ENCODE measurements at places on chromosomes 4 and X.
A peak's percentile ranks its signal among the peaks of the same experiment; 100 is the strongest.

DNA sequence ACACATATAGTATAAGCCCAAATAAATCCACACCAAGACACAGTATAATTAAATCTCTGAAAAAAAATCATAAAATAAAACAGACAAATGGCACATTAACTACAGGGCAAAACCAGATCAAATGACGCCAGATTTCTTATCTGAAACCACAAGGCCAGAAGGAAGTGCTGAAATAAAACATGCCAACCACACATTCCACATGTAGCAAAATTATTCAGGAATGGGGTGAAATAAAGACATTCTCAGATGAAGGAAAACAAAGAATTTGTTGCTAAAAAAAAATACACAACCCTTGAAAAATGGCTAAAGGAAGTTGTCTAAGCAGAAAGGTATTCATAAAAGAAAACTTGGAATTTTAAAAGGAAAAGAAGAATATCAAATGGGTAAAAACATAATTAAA lies 4.5 kb upstream of the DCAF12L1 start:
- no peak for DNase-seq

GRCh38 chrX:135740681-135741149 lies 27.3 kb downstream of the CT45A1 start:
- DNase-seq = peak; percentile 16

GRCh38 chrX:134895805-134896581 lies 94.8 kb upstream of the SMIM10 start:
- no peak for DNase-seq

DNA sequence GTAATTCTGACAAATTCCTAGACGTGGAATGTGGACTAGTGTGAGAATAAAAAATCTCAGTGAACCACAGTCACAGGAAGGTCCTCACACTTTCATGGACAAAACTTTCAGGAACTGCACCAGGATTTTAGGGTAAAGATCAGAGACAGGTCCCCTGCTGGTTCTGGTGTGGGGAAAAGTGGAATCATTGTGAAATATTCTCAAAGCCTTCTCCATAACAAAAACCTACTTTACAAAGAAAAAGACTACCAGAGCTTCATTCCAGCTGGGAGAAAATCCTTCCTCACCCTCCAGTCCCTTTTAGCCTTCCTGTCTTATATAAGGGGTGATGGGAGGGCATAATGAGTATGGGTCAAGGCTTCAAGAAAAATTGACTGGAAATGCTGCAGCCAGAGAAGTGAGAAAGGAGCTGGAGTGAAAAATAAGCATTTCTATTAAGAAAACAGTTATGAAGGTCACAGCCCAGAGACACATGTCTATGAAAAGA lies 325.8 kb downstream of the ARAP2 start:
- no peak for DNase-seq

GRCh38 chrX:23451266-23451665 lies 116.6 kb downstream of the PTCHD1 start:
- DNase-seq = no peak

DNA sequence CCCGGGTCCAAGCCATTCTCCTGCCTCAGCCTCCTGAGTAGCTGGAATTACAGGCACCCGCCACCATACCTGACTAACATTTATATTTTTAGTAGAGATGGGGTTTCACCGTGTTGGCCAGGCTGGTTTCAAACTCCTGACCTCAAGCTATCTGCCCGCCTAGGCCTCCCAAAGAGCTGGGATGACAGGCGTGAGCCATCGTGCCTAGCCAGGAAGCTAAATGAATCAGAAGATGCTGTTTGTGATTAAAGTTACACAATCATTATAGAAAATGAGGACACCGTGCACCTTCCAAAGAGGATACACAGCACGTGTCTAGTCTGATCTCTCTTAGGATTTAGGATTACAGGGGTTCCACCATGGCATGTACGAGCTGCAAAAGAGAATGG lies 99.6 kb downstream of the DHRSX start:
- DNase-seq = no peak

- DNase-seq = no peak
These were observed 38.8 kb downstream of the SEPTIN6 start for GRCh38 chrX:119654112-119654531.

- no peak for DNase-seq
These were observed 11.0 kb downstream of the DHRSX start for GRCh38 chrX:2489446-2490445.

DNA sequence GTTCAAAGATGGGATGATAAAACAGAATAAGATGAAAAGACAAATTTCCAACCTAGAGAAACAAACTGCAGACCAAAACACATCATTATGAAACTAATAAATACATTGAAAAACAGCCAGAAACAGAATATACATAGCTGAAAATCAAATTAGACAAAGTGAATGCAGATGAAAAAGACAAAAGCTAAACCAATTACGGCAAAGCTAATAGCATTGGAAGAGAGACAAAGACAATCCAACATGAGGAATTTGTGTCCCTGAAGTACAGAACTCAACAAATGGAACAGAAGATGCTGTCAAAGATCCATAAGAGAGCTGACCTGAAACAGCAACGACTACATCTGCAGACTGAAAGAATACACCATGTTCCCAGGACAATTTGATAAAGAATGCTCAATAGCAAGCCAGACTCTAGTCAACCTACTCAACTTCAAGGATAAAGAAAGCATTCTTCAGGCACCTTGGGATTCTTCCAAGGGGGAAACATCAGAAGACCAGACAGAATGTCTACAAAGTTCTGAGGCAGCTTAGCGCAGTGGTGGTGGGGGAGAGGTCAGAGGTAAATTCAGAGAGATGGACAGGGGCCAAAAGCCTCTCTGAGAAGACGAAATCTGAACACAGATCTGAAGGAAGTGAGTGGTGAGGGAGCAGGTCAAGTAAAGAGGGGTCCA lies 27.4 kb upstream of the IRAK1 start:
- no peak for DNase-seq

DNA sequence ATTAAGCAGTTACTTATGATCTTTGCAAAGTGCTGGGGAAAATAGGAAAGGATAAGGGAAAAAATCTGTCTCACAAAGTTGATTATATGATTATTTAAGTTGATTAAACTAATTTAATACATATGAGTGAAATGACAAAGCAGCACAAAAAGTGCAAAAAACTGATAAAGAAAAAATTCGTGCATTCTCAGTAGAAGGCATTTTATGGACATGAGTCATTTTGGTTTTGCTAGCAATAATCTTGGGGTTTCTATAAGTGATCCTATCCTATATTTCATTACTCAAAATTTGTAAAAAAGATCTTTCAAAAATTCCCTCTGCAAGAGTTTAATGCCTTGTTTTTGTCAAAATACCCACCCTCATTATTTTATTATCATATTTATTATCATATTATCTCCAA lies 224.2 kb upstream of the ANXA10 start:
- no peak for DNase-seq

GRCh38 chr4:143609492-143609891 lies 91.0 kb downstream of the FREM3 start:
- DNase-seq = no peak

DNA sequence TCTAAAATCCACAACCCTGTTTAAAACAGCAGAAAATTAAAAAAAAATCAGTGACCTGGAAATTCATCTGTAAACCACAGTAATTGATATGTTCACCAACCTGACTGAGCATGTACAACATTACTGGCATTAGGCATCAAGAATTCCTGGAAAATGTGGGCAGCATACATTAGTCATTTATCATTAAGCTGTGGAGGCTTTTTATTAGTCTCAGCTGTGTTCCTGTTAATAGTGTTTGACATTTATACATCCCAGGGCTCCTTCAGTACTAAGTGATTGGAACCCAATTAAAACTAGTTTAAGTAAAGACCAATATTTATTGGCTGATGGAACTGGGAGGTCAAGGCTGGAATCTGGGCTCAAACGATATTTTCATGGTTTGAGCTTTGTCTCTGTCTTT lies 227.3 kb upstream of the GIMD1 start:
- DNase-seq = no peak

DNA sequence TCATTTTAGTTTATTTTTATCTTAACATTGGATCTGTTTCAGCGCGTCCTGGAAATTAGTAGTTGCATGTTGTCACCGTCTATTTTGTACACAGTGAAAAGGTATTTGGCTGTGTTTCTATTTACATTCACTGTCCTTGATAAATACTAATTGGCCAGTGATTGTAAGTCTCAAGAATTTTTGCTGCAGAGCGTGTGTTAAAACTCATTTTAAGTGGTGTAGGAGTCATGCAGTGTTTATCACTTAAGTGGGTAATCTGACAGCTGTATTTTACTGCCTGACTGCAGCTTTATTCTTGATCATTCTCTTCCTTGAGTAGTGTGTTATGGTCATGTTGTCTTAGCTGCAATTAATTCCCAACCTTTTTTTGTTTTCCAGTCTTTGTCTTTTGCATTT lies 9.8 kb downstream of the GUCY1A1 start:
- no peak for DNase-seq

DNA sequence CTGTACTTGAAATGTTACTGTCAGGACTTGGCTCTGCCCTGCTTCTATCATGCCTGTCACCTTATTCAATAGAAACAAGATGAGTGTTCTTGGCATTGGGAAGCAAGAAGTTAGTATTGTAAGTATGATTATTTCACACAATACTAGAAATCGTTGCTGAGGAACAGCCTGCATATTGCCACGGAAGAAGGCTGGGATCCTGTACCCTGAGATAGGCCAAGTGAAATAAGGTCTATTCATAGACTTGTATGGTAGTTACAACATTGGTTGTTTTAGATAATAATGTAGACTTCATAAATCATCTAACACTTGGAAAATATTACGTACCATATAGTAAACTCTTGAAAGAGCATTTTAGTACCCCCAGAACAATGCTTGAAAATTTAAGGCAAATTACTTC lies 215.9 kb downstream of the DMD start:
- no peak for DNase-seq

- DNase-seq = no peak
These were observed at the start of gene MAGED2 for GRCh38 chrX:54807524-54808108. TSS of gene MAGED2 (plus strand) at chrX:54807745. CDS start at chrX:54809332, 1,587 bp downstream.

- no peak for DNase-seq
These were observed 12.9 kb upstream of the SPP1 start for GRCh38 chr4:87962398-87963146.

- DNase-seq = no peak
These were observed 763 bp downstream of the PYURF start for GRCh38 chr4:88522702-88523324.

DNA sequence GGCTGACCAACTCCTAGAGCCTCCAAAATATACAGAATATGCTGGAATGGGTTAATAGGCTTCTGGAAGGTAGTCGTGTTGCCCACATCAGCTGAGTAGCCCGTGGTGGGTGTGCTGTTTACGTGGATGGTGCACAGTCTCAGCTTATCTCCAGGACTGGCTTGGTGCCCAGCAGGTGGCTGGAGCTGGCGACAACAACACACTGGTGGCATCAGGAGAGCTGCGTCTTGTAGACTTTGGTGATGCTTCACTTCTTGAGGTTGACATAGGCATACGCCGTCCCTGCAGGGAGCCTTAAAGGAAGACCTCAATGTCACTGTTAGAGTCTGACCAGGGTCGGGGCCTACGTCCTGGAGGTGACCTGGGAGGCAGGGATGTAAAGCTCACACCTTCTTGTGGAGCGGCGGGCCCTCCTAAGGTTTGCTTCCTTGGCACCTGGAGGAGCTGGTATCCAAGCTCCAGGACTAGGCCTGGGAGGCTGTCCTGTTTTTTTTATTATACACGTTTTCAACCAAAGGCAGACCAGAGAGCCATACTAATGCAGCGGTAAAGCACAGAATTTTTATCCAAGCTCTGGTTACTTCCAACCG lies 26.5 kb upstream of the RBMX start:
- no peak for DNase-seq

DNA sequence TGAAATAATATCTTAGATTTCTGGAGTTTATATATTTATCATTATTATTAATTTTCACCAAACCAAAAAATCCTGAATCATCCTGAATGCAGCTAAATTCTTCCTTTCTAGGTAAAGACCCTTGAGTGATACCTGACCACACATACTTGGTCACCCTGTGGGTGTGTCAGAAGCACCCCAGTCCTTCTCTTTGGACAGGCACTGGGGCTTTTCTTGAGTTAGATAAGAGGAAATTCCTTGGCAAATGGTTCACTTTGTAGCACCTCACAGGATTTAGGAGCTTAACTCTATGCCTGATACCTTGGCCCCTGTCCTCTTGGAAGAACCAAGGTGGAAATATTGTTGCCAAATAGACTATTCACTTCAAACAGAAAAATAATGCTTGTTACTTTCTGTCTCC lies 69.6 kb upstream of the PNPLA4 start:
- no peak for DNase-seq

DNA sequence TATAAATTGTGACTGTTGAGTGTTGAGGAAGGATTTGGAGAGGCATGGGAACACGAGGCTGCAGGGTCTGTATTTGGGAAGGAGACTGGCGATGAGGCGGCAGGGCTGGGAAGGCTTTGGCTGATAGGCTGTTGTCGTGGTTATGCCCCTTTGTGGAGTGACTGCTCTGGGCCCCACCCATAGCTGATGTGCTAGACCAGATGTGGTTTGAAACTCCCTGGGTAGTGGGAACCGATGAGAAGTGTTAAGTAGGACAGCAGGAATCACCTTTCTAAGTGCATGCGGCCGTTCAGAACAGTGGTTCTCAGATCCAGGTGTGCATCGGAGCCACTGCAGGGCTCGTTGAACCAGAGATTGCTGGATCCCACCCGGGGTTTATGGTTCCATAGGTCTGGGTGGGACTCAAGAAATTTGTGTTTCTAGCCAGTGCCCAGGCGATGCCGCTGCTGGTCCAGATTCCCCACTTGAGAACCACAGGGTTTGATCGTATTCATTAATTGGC lies 42.3 kb downstream of the TBC1D14 start:
- DNase-seq = no peak

DNA sequence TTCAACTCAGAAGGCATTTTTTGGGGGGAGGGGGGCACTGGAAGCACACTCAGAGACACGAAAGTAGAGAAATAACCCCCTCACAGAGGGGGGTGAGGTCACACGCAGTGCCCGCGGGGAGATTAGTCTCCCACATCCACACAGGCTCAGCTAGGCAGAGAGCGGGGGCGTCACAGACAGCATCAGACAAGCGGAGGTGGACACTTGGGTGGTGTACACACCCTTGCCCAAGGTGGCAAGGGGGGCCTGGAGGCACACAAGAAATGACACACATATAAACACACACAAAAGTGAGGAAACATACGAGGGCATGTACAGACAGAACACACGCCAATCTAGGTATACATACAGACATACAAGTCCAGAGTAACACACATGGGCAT lies 637 bp upstream of the SYN1 start:
- no peak for DNase-seq

- DNase-seq = no peak
These were observed 242.2 kb upstream of the CTSO start for GRCh38 chr4:156195914-156196313.

DNA sequence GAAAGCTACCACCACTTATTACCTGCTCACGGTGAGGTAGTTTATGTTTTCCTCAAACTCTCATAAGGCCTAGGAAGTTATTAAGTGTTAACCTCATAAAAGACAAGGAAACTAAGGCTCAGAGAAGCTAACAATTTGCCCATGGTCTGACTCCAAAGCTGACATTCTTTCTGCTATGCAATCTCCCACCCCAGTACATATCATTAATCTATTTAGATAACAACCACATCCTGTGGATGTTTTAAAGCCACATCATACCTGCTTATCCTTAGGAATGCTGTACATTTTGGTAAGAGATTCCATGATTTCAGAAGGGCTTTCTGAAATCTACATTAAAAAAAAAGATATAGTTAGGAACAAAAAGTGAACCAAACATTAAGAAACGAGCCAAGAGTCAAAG lies 55.4 kb downstream of the HUWE1 start:
- DNase-seq = no peak
